ENCODE measurements at places on chromosomes 7 and 10.
A peak's percentile ranks its signal among the peaks of the same experiment; 100 is the strongest.

DNA sequence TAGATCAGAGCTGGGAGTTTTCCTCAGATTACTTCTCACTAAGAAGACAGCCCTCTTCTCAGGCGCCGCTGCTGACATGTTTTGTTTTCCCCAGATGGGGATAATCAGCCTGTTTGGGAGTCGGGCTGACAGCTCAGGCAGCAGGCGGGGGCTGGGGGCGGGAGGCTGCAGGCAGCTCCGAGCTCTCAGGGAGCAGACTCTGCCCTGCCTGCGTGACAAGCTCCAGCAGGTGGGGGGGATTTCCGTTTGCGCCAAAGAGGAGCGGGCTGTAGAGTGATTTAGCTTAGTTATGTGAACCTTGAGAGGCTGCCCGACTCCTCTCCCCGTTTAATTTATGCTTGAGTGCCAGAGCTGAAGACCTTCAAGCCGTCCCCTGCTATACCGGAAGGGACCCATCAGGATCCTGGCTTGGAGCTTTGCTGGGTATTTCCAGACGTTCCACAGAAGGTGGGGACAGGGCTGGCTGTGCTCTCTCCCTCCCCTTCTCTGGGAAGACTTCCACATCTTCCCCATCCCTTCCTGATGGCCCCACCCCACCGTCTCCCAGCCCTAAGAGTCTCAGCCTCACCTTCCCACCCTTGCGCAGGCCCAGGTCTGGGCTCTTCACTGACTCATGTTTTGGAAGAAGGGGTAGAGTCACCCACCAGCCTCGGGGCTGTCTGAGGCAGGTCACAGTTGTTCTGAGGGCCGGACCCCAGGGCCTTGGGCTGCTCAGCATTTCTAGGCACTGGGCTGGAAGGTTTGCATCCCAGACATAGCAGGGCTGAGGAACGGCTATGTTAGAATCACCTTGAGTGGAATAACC is 24.7 kb upstream of the ADCYAP1R1 start:
- no peak for DNase-seq

DNA sequence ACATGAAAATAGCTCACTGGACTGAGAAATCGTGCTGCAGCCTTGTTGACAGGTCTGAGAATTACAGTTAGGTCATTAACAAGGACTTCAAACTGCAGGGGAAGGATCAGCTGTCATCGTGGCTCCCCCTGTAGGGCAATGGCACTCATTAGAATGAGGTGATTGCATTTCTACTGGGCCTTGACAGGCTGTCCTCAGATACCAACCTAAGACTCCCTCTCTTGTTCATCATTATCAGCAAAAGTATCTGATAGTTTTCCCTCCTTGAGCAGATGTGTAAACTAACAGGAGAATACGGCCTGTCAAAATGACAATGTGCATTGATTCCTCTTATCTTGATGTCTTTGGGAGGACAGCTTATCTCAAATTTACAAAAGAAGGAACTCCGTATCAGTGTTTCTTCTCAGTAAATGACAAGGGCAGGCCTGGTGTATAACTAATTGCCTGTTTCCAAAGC is 648.5 kb upstream of the LRRN3 start:
- DNase-seq, result peak; percentile 67

DNA sequence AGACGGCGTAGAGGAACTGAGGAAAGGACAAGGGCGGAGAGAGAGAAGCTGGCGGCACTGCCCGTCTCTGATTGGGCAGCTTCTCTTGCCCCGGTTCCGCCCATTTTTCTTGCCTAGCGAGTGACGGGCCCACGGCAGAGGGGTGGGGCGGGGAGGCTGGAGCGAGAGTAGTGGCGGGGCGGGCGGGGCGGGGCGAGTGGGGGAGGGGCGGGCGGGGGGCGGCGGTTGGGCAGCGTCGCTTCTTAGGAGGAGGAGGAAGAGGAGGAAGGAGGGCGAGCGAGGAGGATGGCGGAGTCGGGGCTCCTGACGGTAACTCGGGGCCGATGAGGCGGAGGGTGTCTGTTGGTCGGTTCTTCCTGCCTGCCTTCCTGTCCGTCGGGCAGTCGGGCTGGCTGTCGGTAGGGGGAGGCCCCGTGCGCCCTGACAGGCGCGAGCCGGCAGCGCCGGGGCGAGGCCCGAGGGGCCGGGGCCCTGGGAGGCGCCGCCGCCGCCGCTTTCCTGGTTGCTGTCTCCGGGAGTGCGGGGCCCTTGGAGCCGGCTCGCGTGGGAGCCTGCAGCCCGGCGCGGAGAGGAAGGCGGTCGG is at the start of gene SHOC2:
Gene SHOC2, plus strand, starts transcription at position 256 of the 583 bp plus-strand sequence. CDS start 44,755 bp downstream, outside the sequence.
- no peak for DNase-seq

- no peak for DNase-seq
Measured at GRCh38 chr7:2523461-2523936, 3.9 kb downstream of the LFNG start.

DNA sequence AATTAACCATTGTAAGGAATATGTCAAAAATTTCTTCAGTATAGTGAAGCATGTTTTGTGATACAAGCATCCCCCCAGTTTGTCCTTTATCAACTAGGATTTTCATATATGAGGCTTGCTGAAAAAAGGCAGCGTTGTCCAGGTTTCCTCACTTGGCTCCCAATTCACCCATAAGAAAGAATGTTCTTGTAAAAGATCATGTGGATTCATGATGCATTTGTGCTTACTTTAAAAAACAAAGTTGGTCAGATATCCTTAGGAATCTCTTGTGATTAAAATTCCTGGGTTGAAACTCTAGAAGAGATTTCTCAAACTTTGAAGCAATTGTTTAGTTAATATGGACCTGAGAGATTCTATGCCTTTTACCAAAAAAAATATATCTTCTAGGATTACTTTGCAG is 181.8 kb downstream of the KIAA1217 start:
- no peak for DNase-seq

GRCh38 chr10:115942101-115942500 is 330.9 kb downstream of the GFRA1 start:
- DNase-seq, result no peak

DNA sequence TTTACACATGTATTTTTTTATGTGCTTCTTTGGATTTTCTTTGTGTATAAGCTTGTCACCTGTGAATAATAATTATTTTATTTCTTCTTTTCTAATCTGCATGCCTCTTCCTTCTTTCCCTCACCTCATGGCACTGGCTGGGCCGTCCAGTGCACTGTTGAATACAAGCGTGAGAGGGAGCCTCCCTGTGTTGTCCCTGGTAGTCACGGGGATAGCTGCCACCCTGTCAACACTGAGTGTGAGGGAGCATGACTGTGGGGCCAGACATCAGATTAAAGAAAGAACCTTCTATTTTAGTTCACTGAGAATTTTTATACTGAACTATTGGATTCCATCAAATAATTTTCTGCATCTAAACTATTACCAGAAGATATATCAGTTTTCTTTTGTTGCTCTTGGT is 187.9 kb downstream of the CDC14C start:
- no peak for DNase-seq

GRCh38 chr10:50585921-50586739 is 37.6 kb downstream of the SGMS1 start:
- DNase-seq, result no peak

DNA sequence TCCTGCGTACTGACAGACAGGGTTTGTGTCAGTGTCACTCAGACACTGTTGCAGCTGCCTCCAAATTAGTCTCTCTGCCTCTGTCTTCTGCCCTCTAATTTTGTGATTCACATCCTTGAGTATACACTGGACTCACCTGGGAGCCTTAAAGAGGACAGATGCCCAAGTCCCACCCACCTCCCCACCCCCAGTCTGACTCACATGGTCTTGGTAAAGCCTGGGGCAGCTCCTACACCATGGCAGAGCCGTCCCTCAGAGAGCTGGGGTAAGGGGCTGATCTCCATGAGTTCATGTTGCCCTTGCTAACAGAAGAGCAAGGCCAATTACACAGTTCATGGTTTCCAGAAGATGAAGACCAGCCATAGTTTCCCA is 197.6 kb upstream of the STK17A start:
- DNase-seq, result no peak

DNA sequence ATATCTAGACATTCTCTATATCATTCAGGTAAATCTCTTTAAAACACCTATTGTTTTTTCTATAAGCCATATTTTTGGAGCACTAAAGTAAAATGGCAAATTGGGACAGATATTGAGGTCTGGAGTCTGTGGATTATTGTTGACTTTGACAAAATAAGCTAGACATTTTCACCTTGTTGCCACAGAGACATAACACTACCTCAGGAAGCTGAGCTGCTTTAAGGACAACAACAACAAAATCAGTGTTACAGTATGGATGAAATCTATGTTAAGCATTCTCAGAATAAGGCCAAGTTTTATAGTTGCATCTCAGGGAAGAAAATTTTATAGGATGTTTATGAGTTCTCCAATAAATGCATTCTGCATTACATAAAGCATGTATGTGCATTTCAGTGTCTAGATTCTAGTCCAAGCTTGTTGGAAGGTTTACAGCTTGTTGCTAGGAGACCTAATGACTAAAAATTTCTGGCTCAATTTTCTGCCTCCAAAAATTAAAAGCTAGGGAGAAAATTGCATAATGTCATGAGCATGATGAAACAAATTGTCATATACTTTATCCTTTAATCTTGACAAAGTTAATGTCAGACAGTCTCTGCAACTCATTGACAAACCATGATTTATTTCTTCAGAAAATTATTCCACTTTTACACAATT is 18.3 kb downstream of the LIPM start:
- DNase-seq, result peak; percentile 64

DNA sequence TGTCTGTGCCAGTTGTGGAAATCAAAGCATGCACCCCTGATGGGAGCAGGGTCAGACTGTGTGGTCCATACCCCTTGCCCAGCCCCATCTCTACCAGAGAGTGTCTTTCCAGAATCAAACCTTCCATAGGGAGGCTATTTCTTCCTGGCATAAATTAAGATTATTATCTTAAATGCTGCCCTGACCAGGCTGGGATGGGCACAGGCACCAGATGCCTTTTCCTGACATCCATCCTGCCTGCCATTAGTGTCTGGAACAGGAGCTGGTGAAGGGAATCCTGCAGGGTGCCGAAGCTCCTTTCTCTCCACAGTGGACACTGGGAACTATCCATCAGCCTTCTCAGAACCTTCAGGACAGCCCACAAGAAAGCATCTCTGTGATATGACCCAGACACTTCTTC is 296.3 kb downstream of the GRID1 start:
- no peak for DNase-seq

- no peak for DNase-seq
Measured at GRCh38 chr10:103786020-103786419, 69.4 kb downstream of the SH3PXD2A start.

- DNase-seq, result peak; percentile 65
Measured at GRCh38 chr7:16918288-16918895, 36.6 kb upstream of the AGR3 start.

- no peak for DNase-seq
Measured at GRCh38 chr10:9097206-9097990, 1042.9 kb downstream of the GATA3 start.

DNA sequence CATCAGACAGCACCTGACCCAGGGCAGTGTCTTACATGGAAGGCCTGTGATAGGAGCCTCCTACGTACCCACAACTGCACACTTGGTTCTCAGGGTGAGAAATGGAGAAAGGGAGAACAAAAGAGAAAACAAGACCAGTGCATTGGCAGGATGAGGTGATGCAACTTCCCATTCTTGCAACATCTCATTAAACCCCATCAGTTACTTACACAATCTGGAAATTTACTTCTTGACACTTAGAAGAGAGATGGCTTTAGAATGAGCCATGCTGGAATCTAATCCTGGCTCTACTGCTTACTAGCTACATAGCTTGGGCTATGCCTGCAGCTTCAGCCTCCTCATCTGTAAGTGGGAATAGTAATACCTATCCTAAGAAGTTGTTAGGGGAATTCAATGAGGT is 391.7 kb downstream of the KCNMA1 start:
- DNase-seq, result peak; percentile 42

DNA sequence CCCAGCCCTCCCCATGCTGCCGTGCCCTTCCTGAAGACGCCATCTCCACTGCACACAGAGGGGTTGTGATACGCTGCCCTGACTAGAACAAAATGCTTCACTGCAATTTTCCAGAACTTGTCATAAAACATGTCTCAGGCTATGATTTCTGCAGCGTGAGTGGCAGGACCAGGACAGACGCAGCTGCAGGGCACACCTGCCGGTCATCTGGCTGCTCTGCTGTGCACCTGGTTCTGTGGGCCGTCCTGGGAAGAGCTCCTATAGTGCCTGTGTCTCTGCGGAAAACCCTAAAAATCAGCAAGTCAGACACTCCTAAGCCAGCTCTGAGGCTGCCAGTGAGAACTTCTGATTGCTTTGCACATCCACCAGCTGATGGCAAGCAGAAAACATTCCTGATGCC is 39.7 kb upstream of the DIP2C start:
- DNase-seq, result no peak

GRCh38 chr7:24476227-24476626 is 97.0 kb upstream of the PALS2 start:
- DNase-seq, result no peak

DNA sequence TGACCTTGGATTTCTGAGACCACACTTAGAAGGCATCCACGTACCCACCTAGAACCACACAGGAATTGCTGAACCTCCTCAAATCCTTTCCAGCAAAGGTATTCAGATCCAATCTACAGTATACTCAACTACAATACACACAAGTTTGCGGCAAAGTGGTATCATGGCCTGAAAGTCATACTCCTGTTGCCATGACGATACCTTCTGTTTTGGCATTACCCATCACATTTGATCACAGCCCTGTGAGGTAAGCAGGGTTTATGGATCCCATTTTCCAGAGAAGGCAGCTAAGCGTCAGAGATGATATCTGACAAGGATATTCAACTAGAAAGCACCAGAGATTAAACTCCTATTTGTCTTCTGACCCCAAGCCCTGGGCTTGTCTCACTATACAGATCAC is 32.8 kb downstream of the SGMS1 start:
- DNase-seq, result no peak

DNA sequence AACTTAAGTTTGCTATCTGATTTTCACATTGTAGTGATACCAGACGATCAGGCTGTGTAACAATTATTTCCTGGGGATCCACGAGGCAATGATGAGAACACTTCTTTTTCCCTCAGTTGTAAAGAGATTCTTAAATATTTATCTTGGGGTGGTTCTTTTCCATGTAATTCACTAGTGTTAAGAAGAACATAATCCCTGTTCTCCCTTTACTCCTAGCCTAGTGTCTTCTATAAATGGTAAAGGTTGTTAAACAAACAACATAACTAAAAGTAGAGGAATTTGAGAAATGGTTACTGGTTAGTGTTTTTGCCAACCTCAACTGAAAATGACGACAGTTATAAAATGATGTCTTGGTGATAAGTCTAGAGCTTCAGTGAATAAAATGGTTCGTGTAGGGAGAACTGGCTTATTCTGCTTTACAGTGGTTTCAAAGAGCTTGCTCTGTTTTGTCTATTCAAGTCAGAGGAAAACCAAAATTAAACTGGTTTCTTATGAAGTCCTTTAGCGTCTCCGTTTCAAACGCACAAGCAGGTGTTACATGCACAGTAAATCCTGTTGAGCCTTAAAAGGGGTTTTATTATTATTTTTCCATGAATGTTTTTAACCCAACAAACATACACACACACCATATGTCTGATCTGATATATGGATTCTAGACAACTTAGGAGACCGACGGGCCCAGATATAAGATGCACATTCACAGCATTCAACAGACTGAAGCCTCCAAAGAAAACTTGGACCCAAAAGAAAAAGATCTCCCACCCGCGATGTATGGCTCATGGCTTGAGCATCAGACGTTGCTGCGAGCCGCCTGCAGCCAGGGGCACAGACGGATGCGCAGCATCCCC is 1.1 kb downstream of the TBX20 start:
- peak; percentile 31 for DNase-seq

DNA sequence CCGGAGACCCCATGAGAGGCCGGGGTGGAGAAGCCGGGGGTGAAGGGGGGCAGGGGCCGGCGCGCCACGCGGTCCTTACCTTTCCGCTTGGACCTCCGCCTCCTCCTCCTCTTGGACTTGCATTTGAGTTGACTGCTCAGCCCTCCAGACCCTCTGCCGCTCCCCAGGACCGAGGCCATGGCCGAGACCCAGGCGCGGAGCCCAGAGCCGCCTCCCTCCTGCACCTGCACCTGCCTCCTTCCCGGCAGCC is 428 bp downstream of the ADARB2 start:
- no peak for DNase-seq

Measured in OCI-M1 (cell line).